NCI-H510A treated with DMSO at 0.1 percent for 48 hours (cell line): ENCODE measurements at places on chromosomes 13 and 19.

DNA sequence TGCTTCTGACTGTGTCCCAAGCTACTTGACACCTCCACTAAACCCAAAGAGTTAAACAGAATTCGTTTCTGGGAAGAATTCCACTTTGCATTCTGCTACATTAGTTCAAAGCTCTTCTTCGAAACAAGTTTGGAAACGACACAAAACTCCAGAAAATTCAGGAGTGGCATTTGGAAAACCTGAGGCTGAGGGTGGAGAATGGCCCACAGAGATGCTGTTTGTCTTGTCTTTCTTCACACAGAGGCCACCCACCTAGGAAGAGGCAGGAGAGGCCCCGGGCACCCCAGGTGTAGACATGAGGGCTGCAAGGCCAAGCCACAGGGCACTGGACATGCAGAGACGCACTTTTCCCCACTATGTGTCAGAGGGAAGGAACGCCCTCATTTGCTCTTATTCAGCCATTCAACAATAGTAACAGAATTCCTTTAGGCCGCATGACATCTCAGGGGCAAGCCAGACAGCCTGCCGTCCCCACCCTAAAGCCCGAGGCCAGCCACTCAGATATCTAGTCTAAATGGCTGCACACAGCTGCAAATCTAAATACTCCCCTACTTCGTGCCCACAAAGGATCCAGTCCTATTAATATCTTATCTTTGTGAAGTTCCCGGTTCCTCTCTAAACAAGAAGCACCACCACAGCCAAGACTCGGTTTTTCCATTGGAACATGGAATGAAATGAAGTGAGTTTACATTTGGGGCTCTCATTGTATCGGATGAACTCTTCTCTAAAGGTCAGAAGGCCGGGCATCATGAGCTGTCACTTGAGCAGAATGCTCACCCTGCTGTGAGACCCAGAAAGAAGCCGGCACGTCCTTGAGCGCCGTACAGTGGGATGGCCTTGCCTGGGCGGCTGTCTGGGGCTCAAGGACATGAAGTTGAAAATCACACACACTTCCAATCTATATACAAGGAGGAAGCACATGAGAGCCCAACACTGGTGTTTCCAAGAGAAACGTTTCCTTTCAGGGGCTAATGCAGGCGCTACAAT lies 19.8 kb downstream of the COL4A1 start:
- no peak for DNase-seq

DNA sequence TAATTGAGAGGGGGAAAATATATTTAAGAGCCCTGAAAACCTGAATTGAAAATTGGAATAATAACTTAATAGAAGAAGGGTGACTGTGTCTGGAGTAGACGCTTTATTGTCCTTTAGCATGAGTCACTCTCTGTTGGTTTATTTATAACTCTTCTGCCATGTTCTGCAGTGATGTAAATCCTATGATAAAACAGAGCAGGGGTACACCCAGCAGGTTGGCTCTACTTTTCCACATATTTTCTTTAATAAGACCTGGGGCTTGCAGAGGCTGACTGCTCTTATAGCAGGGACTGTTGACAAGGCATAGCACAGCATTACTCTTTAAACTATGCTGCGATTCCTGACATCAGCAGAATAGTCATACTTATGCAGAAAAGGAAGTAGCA lies 389.9 kb upstream of the PCDH9 start:
- no peak for DNase-seq

GRCh38 chr13:97005625-97006262 lies 11.5 kb upstream of the OXGR1 start:
- DNase-seq, result no peak

DNA sequence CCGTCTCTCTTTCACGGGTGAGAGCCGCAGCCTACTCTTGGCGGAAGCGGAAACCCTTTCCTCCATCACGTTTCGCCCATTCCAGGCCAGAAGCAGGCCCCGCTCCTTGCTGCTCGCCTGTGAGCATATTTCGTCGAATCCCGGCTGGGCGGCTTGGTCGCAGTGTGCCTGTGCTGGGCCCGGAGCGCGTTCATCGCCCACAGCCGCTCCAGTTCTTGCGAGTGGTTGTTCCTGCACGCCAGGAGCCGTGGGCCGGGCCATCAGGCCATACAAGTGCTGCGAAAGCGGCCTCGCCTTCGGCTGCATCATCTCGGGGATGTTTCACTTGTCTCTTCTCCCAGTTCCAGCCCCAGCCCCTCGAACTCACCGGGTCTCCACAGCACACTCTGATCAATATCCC lies 65.0 kb downstream of the ZNF627 start:
- DNase-seq, result no peak

DNA sequence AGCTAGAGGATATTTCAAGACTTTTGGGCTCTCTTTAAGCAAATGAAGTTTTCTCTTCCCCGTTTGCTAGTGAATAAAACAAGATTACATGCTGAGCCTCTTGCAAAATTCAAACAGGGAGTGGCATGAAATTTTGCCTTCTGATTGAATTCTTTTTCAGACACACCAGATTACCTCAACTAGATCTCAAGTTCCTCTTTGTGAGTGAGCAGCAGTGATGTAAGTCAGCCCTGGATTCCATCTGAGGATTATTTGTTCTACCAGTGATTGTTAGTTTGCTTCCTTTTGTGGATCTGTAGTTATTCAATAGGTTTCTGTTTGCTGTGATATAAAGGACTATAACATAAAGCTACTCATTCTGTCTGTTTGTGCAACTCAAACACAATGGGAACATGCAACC lies 407.7 kb downstream of the LMO7 start:
- no peak for DNase-seq
